EH (cell line): ENCODE measurements at places on chromosomes 7 and 10.

- peak; percentile 51 for DNase-seq
Measured at GRCh38 chr7:74020390-74020789, 7.6 kb upstream of the ELN start.

DNA sequence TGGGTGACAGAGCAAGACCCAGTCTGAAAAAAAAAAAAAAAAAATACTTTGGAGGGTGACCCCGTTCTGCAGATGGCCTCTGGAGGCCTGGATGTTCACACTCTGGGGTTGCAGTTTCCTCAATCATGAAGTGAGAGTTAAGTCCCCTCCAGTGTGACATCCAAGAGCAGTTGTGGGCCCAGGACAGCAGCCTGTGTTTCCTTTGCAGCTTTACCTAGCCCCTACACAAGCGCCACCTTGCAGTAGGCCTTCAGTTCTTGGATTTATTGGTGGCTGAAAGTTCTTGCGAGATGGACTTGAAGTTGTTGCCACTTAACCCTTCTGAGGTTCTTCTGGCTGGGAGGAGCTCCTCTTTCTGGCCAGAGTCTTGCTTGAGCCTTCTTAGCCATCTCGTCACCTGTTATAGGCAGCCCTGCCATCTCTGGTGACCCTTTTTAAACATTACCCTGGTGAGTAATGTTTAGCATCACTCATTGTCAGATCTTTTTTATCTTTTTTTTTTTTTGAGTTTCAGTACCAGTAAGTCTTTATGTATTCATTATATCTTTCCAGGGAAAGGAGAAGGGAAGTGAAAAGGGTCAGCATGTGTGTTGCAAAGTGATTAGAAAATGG lies 3.4 kb upstream of the ACTR3C start:
- no peak for DNase-seq

GRCh38 chr7:47394751-47395252 lies 187.1 kb downstream of the TNS3 start:
- DNase-seq: no peak

DNA sequence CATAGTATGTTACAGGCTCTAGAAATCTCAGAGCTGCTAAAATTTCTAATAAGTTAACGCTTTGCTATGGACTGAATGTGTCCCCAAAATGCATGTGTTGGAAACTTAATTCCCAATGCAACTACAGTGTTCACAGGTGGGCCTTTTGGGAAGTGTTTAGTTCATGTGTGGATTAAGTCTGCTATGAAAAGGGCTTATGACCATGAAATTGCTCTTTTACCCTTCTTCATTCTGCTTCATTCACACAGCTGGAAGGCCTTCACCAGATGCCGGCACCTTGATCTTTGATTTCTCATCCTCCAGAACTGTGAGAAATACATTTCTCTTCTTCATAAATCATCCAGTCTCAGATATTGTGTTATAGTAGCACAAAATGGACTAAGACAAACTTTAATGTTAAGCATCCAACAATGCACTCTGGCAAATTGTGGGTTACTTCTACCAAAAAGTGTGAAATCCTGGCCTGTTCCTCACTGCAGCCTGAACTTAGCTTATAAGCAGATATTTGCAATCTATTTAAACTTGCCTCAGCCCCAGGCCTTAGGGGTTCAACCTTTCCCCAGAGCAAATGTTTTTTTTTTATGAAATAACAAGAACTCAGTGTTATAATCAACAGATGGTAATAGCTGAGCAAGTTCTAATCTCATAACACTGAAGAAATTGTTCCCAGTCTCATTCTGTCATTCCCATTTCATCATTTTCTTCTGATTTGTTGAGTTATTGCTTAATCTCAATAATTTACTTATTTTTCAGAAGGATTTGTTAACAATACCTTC lies 523.6 kb downstream of the KIF20B start:
- no peak for DNase-seq

- DNase-seq: no peak
Measured at GRCh38 chr10:113241599-113242360, 291.7 kb downstream of the TCF7L2 start.

- DNase-seq: peak; percentile 91
Measured at GRCh38 chr7:128022631-128023532, 8.4 kb downstream of the LRRC4 start.

DNA sequence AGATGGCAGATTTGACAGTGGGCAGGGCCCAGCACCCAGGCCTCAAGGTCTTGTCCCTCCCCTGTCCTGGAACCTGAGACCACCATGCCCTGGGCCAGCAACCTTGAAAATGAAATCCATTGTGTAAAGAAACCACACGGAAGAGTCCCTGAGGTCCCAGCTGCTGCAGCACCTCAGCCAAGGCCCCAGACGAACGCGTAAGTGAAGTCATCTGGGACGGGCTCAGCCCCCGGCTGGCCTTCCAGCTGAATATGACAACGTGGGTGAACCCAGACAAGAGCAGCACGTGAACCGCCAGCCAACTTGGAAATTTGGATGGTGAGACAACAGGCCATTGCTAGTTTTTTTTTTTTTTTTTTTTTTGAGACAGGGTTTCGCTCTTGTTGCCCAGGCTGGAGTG lies 70.3 kb downstream of the CYTH3 start:
- no peak for DNase-seq

- DNase-seq: peak; percentile 14
Measured at GRCh38 chr7:112143136-112143535, 63.1 kb downstream of the DOCK4 start.

GRCh38 chr7:4871930-4872675 lies 10.3 kb upstream of the PAPOLB start:
- no peak for DNase-seq

GRCh38 chr7:139725077-139725476 lies 52.7 kb downstream of the HIPK2 start:
- peak; percentile 91 for DNase-seq

- DNase-seq: peak; percentile 60
Measured at GRCh38 chr7:22639396-22639795, 87.6 kb upstream of the IL6 start.

- no peak for DNase-seq
Measured at GRCh38 chr10:94363251-94363565, 469 bp upstream of the NOC3L start.

DNA sequence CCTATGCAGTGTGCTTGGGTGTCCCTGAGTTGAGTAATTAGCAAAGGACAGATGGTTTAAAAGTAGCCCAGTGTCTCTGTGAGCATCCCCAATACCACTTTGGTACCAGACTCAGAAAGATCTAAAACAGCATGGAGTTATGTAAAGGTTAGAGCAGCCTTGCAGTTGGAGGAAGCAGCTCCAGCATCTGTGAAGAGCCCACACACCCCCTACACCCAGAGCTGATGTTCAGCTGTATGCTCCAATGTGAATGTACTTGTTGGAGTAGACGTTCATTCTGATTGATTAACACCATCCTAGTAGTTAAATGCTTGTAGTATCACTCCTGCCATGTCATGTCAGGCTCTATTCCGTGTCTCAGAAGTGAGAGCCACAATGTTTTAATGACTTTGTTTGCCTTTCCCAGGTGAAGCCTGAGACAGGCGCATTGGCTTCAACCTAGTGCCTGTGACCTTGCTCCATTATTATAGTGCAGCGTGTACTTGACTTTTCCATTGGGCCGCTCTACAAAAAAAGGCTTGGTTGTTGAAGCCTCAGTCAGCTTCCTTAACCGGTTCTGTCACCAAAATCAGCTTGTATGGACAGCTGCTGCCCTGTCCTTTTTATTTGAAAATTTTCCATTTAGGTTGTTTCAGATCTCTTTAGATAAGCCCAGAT lies 154.2 kb downstream of the LCOR start:
- DNase-seq: no peak

DNA sequence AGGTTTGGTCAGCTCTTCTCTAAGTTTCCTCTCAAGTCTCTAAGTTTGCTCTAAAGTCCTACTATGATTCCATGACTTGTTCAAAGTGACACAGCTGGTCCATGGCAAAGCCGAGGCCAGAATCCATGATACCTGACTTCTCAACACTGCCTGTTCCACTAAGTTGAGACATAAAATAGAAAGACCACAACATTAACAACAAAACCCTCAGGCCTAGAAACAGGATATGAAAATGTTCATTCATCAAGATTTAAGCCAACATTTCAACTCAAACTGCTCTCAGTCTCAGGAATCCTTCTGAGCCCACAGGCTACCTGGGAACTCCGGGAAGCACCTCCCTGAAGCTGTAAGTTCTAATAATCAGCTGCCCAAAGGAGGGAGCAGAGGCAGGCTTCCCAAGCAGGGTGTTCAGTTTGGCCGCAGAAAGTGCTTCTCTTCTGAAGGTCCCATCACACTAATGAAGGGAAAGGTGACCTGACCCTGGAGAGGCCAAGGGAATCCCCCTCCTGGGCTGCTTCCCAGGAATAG lies 62.9 kb downstream of the STK17A start:
- DNase-seq: no peak

- no peak for DNase-seq
Measured at GRCh38 chr7:27782849-27783248, 42.9 kb downstream of the TAX1BP1 start.

GRCh38 chr10:83274088-83274487 lies 865.2 kb upstream of the GHITM start:
- peak; percentile 9 for DNase-seq

GRCh38 chr7:5172196-5172775 lies 17.7 kb upstream of the WIPI2 start:
- DNase-seq: no peak

GRCh38 chr7:141160246-141160860 lies 86.5 kb downstream of the TMEM178B start:
- DNase-seq: no peak

GRCh38 chr10:59585046-59585700 lies 124.5 kb downstream of the SLC16A9 start:
- DNase-seq: no peak

- peak; percentile 98 for DNase-seq
Measured at GRCh38 chr7:135745703-135746312, 2.8 kb downstream of the FAM180A start.

GRCh38 chr7:15461576-15461975 lies 100.2 kb downstream of the AGMO start:
- DNase-seq: peak; percentile 96

DNA sequence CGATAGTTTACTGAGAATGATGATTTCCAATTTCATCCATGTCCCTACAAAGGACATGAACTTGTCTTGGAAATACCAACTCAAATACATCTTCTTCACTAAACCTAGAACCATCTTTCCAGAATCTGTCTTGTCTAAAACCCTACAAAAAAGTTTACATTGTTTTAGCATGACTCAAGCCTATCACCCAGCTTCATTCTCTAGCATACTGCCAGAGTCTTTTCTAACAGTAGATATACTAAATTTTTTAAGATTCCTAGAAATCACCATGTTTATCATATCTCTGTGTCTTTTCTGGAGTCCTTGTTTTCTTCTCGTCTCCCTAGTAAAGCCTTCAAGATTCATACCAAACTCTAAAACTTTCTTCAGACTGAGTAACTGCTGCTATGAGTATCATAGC lies 129.7 kb downstream of the SEMA3E start:
- peak; percentile 2 for DNase-seq

- peak; percentile 79 for DNase-seq
Measured at GRCh38 chr7:34133983-34134782, 228.8 kb downstream of the BMPER start.

GRCh38 chr7:124338861-124339260 lies 306.0 kb upstream of the TMEM229A start:
- DNase-seq: no peak

GRCh38 chr7:140810830-140811556 lies 113.7 kb downstream of the BRAF start:
- DNase-seq: peak; percentile 74

- DNase-seq: no peak
Measured at GRCh38 chr7:55067748-55068147, 48.9 kb downstream of the EGFR start.

GRCh38 chr10:11180228-11180627 lies 162.6 kb downstream of the CELF2 start:
- DNase-seq: no peak

DNA sequence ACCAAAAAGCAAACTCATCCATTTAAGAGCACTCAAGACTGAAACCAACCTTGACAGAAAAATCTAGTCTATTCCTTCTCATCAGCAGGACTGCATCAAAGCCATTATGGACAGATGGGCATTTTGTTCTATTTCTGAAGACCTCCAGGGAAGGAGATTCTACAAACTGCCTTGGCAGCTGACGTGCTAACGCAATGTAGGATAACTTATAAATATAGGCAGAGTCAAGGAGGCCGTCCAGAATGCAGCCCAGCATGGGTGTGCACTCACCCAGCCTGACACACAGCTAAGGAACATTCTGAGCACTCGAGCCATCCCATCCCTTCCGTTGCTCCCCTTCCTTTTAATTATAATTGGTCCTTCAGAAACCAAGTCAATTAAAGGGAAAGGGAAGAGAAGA lies 25.3 kb upstream of the NEBL start:
- DNase-seq: no peak

DNA sequence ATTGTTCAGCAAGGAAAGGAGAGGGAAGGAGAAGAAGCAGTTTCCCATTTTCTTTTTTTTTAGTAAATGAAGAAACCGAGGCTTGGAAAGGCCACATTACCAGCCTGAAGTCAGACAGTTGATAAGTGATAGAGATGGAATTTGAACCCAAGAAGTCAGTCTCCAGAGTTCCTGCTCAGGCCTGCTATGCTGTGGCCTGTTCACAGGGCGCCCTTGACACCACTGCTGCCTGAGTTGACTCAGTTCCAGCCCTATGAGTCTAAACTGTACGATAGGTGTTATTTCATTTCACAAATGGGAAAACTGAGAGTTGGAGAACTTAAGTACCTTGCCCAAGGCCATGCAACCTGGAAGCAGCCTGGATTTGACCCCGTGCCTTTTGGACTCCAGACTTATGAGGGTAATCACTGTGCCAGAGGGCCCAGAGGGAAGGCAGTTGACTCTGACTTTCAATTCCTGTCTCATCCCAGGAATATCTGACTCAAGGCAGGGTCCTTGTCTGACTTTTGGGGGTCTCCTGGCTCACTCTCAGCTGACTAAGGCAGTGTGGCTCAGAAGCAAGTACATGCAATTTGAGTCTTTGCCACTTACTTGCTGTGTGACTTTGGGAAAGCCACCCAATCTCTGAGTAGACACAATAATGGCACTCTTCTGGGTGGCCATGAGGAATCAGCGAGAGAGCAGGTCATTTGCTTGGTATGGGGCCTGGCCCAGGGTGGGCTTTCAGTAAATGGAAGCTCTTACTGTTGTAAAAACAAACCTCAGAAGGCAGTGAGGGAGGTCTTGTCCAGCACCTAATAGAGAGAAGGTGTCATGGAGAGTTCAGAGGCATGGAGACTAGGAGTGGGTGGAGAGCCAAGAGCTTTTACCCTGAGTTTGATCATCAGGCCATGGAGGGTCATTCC lies 17.9 kb upstream of the RBM20 start:
- no peak for DNase-seq
